ENCODE measurements at places on chromosomes 2 and 18.
A peak's percentile ranks its signal among the peaks of the same experiment; 100 is the strongest.

GRCh38 chr2:71064754-71065621, 3.5 kb upstream of the NAGK start:
- DNase-seq, result no peak

DNA sequence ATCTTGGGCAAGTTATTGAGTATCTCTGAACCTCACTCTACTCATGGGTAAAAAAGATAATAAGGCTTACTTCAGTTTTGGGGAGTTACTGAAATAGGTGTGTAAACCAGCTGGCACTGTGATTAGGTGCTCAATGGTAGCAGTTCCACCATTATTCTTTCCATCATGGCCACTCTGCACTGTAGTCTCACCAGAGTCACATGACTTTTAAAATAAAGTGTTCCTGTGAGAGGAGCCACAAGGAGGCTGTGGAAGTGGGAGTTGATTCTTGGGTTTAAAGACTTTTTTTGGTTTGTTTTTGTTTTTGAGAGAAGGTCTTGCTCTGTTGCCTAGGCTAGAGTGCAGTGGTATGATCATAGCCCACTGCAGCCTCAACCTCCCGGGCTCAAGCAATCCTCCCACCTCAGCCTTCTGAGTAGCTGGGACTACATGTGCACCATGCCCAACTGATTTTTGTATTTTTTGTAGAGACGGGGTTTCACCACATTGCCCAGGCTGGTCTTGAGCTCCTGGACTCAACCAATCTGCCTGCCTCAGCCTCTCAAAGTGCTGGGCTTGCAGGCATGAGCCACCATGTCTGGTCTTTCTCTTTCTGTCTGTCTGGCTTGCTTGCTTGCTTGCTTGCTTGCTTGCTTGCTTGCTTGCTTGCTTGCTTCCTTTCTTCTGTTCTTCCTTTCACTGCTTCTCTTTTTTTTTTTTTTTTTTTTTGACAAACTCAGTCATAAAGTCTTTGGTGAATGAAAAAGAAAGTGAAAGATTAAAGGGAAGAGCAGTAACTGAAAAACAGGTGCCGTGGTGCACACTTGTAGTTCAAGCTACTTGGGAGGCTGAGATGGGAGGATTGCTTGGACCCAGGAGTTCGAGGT, 21.2 kb upstream of the ACVR1 start:
- DNase-seq, result peak; percentile 70

DNA sequence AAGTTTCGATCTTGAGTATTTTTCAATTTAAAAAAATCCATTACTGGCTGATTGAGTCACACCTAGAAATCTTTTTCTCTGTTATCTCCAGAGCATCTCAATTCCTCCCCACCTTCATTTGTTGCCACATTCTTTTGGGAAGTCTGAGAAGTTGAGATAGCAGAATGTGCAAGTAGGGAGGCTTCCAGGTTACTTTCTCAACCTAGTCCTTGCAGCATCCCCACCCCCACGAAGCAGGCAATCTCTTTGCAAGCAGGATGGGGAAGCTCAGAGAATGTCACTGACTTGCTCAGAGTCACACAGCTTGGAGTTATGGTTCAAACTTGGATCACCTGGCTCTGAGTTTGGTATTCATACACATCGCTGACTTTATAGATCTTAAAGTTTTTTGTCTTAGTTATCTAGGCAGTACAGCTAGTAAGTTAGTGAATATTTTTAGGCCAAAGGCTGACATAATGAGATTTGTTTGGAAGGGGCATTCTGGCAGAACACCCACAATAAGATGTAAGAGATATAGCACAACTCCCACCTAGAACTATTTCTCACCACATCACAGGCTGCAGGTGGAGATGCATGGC, 25.9 kb upstream of the LCLAT1 start:
- DNase-seq, result no peak

- no peak for DNase-seq
Observed at GRCh38 chr2:20759487-20759886, 63.4 kb downstream of the LDAH start.

DNA sequence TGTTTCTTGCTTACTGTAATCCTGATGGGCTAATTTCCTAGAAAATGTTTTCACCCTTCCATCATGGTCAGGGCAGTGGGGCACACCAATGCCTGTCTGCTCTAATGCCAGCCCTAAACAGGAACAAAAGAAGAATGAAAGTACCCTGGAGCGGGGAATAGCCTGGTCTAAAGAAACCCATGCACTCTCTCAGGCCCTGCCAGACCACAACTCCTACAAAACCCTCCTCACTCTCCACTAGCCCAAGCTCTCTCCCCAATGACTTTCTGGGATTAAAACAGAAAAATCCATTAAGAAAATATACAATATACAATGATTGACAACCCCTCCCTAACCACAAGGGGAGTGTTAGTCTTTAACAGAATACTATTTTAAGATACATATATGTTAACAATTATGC, 67.6 kb downstream of the AAK1 start:
- DNase-seq, result no peak

- DNase-seq, result no peak
Observed at GRCh38 chr2:23096906-23097602, 287.9 kb upstream of the KLHL29 start.

GRCh38 chr2:27863146-27863545, 27.0 kb downstream of the RBKS start:
- no peak for DNase-seq

- no peak for DNase-seq
Observed at GRCh38 chr2:79833235-79833878, 320.5 kb downstream of the CTNNA2 start.

DNA sequence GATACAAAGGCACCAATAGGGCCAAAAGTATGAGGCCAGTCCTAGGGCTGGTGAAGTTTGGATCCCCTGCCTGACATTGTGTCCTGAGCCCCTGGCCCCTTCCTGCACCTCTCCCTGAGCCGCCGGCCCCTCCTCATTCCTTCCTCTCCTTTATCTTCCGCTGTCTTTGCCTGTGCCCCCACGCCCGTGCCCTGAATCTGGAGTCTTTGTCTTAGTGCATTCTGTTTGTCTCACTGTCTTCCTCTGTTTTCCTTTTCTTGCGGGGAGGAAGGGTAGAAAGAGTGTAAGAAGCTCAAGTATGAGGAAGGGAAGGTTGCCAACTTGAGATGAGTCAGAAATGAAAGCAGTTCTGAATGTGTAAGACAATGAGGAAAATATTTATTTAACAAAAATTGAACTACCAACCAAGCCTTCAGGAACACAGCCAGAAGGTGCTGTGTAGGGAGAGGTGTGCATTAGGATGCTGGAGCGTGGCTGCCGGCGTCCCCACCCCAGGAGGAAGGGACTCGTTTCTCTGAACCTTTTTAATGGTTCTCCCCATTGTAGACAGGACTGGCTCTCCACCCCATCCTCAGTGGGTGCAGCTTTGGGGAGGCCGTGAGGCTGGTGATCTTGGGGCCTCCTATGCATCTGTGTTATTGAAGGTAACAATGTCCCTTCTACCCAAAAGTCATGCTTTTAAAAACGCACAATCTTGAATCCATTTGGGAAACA, 133.1 kb downstream of the NEDD4L start:
- DNase-seq, result no peak

GRCh38 chr2:128037649-128038048, 9.8 kb upstream of the SAP130 start:
- no peak for DNase-seq

- DNase-seq, result no peak
Observed at GRCh38 chr2:28750316-28751251, 1.0 kb upstream of the PPP1CB start.

Measured in naive thymus-derived CD4-positive, alpha-beta T cell (primary cell).